NCI-H1105 treated with DMSO at 0.1 percent for 48 hours (cell line): ENCODE measurements at places on chromosomes 3 and 15.

GRCh38 chr15:27410996-27411605 is 440.1 kb downstream of the GABRG3 start:
- no peak for DNase-seq

DNA sequence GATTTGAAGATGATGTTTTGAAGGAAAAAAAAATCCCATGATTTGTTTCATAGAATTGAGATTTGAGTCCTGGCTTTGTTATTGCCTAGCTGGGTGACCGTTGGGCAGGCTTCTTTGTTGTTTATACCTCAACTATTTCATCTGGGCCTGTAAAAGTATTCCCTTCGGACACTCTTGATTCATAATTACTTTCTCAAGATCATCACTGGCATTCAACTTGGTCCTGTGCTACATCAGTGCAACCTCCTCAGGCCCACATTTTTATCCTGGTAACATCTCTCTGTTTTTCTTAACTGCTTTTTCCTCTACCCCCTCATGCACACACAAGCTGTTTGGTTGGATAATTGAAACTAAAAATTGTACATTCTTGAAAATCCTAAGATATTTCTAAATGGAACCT is 67.5 kb upstream of the P3H2 start:
- DNase-seq, result no peak

DNA sequence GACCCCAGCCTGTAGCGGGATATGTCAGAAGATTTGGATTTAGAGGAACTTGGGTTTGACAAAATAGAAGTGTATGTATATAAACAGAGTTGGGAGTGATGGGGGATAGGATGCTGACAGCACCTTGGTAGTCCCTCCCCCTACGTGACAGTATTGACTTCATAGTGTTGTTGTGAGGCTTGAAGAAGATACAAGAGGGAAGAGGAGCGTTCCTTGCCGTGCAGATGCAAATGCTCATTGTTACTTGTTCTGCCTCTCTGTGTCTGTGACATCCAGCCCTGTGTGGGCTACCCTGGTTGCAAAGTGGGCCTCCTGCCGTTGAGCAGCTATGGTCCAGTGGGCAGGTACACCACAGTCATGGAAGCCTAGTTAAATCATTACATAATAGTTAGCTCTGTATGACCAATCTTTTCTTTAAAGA is 45.0 kb downstream of the SMAD3 start:
- no peak for DNase-seq

DNA sequence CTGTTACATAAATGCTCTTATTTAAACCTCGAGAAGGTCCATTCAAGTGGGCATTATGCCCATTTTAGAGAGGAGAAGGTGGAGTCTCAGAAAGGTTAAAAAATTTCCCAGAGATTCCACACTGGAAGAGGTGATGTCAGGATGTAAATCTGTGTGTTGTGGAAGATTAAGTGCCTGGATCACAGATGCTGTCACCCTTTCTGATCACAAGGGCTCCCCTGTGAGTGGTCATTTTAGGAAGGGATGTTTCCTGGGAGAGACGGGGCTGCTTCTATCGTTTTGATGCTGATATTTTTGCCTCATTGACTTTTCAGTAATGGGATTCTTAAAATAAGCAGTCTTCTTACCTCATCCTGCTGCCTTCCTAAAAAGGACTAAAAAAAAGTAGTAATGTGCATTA is 132.5 kb downstream of the CLSTN2 start:
- no peak for DNase-seq

DNA sequence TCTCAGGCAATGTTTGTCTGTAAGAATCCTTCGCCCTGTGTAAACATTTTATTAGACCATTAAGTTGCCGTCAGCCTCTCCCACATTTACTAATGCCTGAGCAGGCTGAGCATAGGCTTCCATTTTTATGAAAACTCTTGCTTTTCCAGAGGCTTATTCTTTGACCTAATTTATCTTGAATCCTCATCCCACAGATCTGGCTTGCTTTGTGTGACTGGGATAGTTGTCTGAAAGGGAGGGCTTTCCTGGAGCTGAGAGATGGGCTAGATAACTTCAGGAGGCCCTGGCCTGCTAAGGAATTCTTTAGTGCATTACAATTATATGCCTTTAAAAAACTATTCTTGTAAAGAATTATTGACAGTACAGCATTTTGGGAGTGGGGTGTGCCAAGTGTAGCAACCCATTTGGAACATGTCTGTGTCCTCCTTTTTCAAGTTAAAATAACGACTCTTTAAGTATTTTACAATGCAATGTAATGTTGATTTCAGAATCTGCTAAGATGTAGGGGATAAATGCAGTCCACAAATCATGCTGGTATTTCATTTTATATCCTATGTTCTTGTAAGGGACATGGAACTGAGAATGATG is 52.4 kb downstream of the EEFSEC start:
- DNase-seq, result no peak

GRCh38 chr3:177567833-177568232 is 370.6 kb upstream of the TBL1XR1 start:
- DNase-seq, result no peak

- no peak for DNase-seq
Observed at GRCh38 chr3:118960876-118961450, 73.7 kb downstream of the IGSF11 start.

DNA sequence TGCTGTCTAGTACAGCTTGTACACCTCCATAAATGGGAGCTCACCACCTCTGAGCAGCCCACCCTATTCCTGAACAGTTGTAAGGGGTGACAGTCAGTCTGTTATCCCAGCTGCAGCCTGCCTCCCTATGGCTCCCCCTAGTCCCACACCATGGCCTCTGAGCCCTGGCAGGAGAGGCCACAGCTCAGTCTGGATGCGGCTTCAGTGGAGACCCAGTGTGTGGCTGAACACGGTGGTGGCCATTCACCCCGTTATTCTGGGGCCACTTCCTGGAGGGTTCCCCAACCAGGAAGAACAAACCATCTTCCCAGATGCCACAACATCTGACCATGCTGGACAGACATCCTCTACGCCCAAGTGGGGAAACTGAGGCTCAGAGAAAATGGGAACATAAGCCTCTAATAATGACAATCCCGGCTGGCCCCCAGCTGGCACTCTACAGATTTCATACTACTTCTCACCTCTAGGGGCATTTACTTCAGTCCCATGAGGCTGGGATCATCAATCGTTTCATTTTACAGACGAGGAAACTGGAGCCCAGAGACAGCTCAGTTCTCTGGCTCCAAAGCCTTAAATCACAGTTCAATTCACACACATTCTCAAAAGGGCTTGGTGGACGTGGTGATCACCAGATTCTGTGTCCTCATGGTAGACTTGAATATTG is 9.2 kb upstream of the GRIP2 start:
- no peak for DNase-seq

DNA sequence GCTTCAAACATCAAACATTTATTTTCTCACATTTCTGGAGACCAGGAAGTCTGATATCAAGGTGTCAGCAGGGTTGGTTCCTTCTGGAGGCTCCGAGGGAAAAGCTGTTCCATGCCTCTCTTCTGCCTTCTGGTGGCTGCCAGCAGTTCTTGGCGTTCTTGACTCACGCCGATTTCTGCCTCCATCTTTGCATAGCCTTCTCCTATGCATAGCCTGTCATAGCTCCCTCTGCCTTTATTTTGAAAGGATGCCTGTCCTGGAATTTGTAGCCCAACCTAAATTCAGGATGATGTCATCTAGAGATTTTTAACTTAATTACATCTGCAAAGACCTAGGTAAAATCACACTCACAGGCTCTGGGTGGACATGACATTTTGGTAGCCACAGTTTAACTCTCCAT is 70.4 kb downstream of the RGMA start:
- DNase-seq, result no peak

GRCh38 chr3:36944641-36945270 is at the start of gene TRANK1:
Gene TRANK1, minus strand, starts transcription at chr3:36945054. Its CDS starts 245 bp downstream, at chr3:36944809.
- no peak for DNase-seq

DNA sequence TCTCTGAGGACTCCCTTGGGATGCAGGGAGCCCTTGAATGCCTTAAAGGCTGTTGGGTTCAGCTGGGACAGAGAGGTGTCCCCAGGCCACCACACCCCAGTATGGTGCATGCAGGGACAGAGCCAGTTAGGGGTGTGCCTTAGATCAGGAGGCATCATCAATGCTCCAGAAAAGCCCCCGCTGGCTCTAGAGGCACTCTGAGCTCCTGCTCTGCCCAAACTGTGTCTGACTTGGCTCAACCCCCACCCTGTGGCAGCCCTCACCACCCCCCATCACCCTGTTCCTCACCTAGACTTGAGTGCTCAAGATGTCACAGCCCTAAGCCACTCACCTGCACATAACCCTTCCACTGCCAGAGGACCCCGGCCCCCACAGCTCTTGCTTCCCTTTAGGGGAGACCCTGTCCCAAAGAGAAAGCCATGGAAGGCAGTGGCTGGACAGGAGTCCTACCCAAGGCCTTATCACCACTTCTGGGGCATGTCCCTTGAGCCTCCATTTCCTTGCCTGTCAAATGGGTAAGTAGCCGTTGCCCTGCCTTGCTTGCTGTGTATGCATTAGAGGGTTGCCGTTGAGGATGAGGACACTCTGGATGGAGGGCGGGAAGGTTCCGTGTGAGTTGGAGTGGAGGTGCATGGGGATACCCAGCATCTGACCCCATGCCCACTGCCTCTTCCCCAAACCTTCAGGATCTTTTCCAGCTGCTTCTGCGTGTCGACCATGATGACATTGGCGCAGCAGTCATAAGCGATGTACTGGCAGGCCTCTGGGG is 41.4 kb downstream of the ACSBG1 start:
- no peak for DNase-seq

- peak; percentile 82 for DNase-seq
Observed at GRCh38 chr3:169965562-169966427, 812 bp upstream of the SEC62 start.

DNA sequence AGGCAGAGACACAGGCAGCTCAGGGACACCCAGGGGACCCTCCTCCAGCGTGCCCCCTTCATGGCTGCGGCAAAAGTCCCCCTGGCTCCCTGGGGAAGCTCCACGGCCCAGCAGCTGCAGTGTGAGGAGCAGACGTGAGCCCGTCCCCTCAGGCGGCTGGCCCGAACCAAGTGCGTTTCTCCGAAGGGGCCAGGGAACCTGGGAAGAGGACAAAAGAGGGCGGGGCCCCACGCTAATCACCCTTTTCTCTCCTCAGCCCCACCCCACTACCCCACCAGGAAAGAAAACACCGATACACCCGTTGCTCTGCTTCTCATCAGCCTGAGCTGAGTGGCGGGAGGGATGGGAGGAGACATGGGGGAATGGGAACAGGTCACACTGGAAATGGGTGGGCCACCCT is at the start of gene MUC4:
Gene MUC4, minus strand, starts transcription at position 174 of the 400 bp plus-strand sequence. Its CDS starts 112 bp downstream, at position 62.
- DNase-seq, result no peak

DNA sequence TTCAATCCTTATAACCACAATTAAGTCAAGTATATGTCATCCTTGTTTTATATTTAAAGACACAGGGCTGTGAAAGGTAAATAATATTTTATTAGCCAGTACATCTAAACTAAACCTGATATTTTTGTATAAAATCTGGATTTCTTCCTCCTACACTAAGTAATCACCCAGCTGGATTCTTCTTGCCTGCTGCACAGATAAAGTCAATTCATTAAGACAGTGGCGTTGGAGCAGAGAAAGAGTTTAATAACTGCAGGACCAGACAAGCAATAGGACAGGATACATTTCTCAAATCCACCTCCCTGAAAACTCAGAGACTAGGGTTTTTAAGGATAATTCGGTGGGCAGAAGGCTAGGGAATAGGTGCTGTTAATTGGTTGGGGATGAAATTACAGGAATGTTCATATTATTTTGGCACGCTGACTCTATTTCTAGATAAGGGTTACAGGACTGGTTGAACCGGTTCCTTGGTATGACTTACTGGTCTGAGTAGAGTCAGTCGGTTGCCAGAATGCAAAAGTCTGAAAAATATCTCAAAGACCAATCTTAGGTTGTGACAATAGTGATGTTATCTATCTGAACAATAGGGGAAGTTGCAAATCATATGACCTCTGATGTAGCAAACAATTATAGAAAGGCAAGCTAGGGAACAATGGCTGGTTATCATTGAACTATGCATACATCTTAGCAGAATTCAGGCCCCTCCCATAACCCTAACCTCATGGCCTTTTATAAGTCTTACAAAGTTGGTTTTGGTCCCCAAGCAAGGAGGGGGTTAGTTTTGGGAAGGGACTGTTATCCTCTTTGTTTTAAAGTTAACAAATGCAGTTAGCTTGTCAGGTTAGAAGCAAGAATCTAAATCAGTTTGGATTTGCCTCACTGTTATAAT is 244.8 kb downstream of the ALCAM start:
- peak; percentile 7 for DNase-seq
